ENCODE measurements at places on chromosomes 1 and 21.

- DNase-seq, result no peak
These were observed 9.4 kb downstream of the TMEM35B start for GRCh38 chr1:34975771-34976170.

GRCh38 chr21:25583370-25584130 is 23.7 kb downstream of the MRPL39 start:
- DNase-seq, result no peak

GRCh38 chr1:107939256-107939655 is 25.7 kb downstream of the VAV3 start:
- DNase-seq, result no peak

- peak; percentile 65 for DNase-seq
These were observed 54.6 kb upstream of the POU2F1 start for GRCh38 chr1:167165948-167166689.

- no peak for DNase-seq
These were observed 7.1 kb downstream of the DVL1 start for GRCh38 chr1:1342061-1342562.

DNA sequence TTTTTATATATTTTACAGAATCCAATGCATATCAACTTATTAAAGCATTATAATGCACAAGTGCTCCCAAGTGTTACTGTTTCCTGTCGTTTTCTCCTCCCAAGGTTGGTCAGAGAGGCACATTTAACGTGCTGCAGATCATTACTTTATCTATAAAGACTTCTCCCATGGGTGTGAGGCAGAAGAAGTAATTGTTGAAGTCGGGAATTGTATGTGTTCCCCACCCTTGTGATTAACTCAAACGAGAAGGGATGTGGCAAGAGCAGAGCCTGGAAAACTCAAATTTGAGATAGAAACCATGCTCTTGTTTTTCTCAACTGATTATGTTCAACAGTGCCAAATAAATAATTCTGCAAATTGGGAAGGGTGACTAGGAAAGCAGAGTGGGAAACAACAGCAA is 412.5 kb upstream of the ADAMTS5 start:
- no peak for DNase-seq

- no peak for DNase-seq
These were observed 5.4 kb upstream of the TNFRSF25 start for GRCh38 chr1:6471086-6471969.

- DNase-seq, result no peak
These were observed 14.2 kb downstream of the BSDC1 start for GRCh38 chr1:32380057-32380456.

DNA sequence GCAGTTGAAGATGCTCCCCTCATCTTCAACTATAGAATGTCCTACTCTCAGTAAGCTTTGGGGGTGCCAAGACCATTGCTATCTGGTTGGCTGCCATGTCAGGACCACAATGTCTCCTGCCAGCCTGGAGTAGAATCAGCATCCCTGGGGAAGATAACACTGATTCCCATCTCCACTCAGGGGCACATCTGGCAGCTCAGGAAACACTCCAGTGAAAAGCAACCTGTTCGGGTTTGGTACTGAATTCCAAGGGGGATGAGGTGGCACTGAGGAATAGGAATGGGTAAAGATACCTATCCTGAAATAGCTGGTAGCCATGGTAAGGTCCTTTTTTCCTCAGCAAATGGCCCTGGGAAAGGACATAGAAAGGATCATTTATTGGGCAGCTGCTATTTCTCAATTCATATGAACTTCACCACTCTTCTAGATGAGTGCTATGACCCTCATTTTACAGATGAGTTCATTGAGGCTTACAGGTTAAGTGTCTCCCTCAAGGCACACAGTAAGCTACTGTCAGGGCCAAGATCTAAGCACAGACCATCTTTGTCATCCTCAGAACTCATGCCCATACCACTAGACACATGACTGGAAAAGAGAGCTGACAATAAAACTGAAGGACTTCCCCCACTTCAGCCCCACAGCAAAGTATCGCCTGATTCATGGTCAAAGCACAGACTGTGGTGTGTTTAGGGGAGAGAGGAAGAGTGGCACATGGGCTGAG is 31.4 kb downstream of the AK2 start:
- no peak for DNase-seq

- DNase-seq, result no peak
These were observed 161.2 kb downstream of the PLPP3 start for GRCh38 chr1:56418151-56418631.

DNA sequence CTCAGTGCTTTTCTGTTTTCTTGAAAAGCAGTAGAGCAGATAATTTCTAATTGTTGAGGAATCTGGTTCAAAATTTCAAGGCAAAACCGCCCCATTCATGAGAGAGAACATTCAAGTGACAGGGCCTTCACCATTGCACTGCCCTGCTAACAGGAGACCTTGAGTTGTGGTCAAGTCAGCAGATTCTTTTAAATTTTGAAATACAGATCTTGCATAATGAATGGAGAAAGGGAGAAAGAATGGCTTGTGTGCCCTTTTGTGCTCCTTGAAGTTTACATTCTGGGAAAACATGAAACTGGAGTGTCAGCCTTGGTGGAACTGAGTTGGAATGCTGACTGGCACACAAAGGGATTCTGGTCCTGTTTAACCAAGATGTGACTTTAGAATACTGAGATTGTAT is 164.5 kb upstream of the UBE2U start:
- no peak for DNase-seq

- no peak for DNase-seq
These were observed 36.7 kb downstream of the KCNQ4 start for GRCh38 chr1:40820251-40820797.

- no peak for DNase-seq
These were observed 19.8 kb downstream of the CD1D start for GRCh38 chr1:158200527-158200926.

GRCh38 chr1:23868557-23869016 is 497 bp upstream of the FUCA1 start:
- peak; percentile 87 for DNase-seq

- DNase-seq, result no peak
These were observed 1.2 kb upstream of the DENND1B start for GRCh38 chr1:197776351-197777105.

DNA sequence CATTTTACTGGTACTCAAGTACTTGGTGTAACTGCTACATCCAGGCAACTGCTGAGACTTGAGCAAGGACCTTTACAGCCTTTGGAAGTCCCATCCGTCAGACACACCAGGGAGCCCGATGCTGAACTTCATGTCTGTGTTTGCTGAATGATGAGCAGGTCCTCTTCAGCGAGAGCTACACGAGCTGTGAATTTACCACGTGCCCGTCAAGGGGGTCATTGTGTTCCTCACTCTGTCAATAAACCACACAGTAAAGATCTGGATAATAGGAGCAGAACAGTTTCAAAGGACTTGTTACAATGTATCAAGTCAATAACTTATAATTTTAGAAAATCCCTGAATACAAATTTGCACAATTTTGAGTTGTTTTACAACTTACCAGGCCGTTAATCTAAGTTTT is 427.2 kb downstream of the KIF26B start:
- no peak for DNase-seq

All from DMS79 treated with DMSO at 0.1 percent for 48 hours (cell line).